DMS53 (cell line): ENCODE measurements at places on chromosomes 11 and 22.
A peak's percentile ranks its signal among the peaks of the same experiment; 100 is the strongest.

GRCh38 chr11:103649401-103649895 is 387.0 kb upstream of the DDI1 start:
- no peak for DNase-seq

DNA sequence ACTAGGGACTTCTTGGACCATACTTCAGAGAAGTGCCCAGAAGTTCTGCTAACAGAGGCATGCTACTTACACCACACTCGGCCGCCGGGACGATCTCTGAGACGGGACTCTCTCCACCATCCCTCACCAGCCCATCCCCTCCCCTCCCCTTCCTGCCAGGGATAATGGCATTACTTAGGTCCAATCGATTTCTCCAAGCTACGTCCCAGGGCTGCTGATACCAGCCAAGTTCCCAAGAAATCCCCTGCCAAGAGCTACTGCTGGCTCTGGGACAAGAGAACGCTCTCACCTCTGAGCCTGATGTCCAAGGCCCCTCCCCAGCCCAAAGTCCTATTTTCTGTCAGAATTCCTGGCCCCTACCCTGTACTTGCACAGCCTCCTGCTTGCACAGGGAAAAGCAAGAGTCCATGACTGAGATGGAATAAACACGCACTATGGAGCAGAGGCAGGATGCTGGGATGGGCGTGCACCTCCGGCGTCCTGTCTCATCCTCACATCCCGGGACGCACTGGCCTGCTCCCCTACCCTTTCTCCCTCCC is 42.7 kb downstream of the GDPD5 start:
- DNase-seq, result no peak

DNA sequence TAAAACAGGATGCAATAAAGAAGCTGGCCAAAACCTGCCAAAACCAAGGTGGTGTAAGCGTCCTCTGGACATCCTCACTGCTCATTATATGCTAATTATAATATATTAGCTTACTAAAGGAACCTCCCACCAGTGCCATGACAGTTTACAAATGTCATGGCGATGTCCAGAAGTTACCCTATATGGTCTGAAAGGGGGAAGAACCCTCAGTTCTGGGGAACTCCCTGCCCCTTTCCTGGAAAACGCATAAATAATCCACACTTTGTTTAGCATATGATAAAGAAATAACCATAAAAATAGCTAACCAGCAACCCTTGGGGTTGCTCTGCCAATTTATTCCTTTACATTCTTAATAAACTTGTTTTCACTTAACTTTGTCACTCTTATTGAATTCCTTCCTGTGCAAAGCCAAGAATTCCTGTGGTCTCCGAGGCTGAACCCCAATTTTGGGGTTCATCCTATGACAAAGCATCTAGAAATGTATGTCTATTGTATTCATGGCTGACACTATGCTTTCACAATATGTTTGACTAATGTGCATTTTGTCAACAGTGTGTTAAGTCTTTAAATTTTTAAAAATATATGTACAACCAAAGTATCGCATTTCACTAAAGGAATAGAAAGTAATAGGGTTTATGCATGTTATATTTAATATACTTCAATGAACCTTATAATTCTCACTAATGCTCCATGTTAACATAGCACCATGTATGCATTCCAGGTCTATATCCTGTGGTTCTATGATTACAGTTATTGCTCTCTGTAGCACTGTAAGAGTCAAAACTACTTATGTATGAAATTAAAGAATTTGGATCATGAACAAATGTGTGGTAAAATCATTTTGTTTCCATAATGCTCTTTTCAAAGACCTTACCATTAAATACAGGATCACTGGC is 25.1 kb downstream of the LGR4 start:
- DNase-seq, result no peak

- DNase-seq, result no peak
These were observed 51.0 kb downstream of the NF2 start for GRCh38 chr22:29654420-29654819.

DNA sequence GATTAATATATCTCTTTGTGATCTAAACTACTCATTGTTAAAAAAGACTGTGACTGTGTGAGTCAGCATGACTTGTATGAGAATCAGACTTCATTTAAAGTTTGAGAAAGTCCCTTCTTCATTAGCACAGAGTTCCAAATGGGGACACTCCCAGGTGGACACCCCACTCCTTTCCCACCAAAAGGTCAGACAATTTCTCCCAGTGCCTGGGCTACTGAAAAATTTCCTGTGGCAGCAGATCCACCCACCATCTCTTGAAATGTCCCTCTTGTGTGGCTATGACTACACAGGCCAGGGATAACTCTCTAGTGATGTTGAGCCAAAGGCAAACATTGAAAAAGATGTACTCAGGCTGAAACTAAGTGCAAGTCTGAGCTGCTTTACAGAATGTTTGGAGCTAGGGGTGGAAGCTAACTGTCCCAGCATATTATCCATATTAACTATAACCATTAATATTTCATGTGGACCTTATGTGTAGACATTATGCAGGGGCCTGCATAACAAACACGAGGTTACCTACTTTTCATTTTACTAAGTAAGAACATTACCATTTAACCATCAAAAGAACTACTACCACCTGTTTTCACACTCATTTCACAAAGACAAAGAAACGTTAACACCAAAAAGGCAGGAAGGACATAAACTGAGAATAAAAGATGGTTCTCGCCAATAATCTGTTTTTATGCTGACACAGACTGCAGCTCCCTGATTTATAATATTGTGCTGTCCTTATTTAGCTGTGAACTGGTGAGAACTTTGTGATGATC is 44.8 kb downstream of the MMP20 start:
- DNase-seq, result peak; percentile 37

DNA sequence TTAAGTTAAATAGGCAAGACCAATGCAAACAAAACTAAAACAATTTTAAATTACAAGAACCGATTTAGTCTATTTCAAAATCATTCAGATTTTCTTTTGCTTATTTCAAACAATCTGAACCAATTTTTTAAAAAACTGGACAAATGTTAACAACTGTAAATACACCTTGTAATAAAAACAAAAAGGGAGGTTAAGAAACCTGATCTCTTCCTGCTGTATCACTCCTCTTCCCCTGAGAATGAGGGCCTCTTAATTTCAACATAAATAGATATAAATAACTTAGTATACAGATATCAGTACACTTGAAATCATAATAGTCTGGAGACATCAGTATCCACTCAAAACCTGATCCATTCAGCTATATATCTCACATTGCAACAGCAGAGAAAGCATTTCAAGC is 346.6 kb downstream of the TTC28 start:
- DNase-seq, result peak; percentile 36

GRCh38 chr11:12184699-12185098 is 74.3 kb downstream of the MICAL2 start:
- no peak for DNase-seq

- DNase-seq, result no peak
These were observed 6.6 kb upstream of the MRGPRG start for GRCh38 chr11:3225159-3225758.

DNA sequence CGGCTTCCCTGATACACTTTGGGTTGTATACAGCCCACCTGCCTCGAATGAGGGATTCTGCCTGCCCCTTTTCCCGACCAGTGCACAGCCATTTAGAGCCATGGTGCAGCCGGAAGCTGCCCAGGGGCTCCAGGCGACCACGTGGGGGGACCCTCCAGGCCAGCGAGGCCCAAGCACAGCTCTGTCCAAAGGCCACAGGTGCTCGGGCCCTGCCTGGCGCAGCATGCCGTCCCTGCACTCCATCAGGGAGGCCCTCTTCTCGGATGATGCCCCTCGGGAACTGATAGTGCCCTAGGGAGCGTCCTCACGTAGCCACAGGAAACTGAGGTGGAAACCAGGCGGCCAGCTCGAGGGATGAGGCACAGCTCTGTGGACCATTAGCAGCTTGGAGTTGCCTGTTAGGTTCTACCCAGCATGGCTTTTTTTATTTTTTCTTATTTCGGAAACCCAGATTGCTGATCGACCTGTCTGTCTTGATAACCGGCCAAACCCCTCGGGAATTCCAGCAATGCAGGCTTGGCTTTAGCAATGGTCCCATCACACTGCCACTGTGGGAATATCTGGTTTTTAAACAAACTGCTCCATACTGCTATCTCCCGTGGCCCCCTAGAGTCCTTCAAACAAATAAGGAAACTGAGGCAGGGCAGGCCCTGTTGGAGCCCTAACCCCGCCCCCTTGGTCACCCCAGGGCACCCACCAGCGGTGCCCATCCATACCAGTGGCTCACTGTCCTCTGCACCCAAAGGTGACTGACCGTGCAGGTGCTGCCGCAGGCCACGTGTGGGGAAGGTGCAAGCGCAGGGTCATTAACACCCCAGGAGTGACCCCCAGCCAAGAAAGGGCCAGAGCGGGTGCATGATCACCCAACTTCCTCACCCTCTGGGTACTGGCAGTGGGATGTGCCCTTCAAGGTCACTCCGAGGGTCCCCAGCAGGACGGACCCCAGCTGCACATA is 8.0 kb downstream of the ANO1 start:
- DNase-seq, result no peak

DNA sequence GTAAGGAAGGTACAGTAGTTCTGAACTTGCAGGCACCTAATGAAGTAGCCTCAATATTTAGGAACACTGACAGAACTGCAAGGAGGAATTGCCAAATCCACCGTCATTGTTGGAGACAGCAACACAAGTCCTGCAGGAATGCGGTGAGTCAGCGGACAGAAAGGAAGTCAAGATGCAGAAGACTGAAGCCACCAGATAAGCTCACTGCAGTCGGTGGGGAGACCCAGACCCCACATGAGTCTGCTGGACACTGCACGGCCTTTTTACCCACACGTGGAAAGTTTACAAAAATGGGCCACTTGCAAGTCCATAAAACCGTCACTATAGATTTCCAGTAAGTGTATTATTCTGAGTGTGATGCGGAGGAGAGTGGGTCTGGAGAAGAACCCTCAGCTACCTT is 1471.6 kb downstream of the TBC1D22A start:
- no peak for DNase-seq

DNA sequence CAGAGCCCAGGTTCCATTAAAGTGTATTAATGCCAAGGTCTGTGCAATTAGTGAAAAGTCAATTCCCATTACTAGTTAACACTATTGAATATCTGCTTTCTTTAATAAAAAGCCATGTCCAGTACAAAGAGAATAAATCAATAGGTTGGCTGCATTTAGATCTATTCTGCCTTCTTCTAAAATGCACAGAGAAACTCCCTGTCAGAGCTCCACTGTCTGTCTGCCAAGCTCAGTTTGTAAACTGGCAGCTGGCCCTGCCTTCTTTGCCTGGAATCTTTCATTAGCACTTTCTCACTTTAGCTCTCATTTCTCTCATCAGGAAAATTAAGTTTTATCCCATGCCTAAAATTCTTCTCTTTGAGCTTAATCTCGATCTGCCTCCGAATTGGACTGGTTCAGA is 35.6 kb downstream of the ARL14EP start:
- no peak for DNase-seq

GRCh38 chr11:105741488-105742020 is 131.7 kb downstream of the GRIA4 start:
- no peak for DNase-seq

GRCh38 chr22:21896951-21897513 is 29.6 kb upstream of the MAPK1 start:
- DNase-seq, result no peak

- DNase-seq, result no peak
These were observed 10.3 kb downstream of the KDM4E start for GRCh38 chr11:95035316-95035715.

DNA sequence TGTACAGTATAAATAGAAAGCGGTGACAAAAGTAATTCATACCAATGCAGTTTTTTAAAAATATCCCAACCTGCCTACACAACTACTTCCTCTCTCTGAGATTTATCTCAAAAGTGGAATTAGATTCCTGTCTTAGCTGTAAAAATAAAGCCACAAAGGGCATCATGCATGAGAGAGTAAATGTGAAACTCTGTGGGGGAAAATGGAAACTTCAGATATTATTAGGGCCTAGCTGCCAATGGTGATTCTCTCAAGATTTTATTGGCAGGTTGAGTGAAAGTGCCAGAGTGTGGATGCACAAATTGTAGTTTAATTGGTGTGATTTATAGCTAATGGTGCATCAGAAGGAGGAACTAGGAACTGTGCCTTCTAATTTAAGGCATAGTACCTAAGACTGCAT is 356.9 kb upstream of the CCDC90B start:
- DNase-seq, result no peak

- peak; percentile 100 for DNase-seq
These were observed 59.7 kb upstream of the BARX2 start for GRCh38 chr11:129315781-129316579.
